Activated T-cell treated with anti-CD3 and anti-CD28 coated beads for 24 hours (primary cell): ENCODE measurements at places on chromosomes 6 and 20.
A peak's percentile ranks its signal among the peaks of the same experiment; 100 is the strongest.

DNA sequence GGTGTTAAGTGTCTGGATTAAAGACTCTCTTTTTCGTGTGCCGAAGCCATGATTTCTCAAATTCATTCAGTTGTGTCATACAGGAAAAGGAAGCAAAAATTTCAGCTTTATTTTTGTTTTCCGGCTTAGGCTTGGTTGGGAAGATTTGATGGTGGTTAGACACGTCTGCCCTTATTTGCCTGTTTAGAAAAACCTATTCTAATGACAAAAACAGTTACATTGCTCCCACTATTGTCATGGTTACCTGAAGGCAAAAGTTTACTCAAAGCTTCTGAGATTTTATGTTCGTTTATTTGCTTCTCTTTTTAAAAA, 982 bp downstream of the DNAJC5 start:
- DNase-seq, result no peak

DNA sequence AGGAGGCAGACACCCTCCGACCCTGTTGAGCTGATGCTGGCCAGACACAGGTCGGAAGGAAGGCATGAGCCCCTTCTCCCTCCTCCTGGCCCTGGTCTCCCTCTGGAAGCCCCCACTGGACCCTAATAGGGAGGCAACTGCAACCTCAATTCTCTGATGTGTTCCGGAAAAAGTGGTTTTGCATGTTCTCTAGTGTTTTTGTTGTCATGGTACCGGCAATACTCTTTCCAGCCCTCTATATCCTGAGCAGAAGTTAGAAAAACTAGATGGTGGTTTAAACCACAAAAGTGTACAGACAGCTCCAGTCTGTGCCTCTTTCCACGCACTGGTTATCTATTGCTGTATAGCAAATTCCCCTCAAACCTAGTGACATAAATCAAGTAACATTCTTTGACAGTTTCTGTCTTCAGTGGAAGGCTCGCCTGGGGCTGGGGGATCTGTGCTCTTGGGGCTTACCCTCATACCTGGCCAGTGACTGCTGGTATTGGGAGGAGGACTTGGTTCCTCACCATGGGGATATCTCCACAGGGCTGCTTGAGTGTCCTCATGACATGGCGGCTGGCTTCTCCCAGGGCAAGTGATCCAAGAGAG, 37.0 kb downstream of the SYTL3 start:
- DNase-seq, result peak; percentile 11

GRCh38 chr20:43140726-43141125, 49.0 kb downstream of the PTPRT start:
- DNase-seq, result no peak

GRCh38 chr20:57088436-57088835, 178.0 kb downstream of the BMP7 start:
- no peak for DNase-seq

- no peak for DNase-seq
These were observed 68.6 kb downstream of the BCKDHB start for GRCh38 chr6:80174900-80175572.

- DNase-seq, result no peak
These were observed 55.6 kb downstream of the EZR start for GRCh38 chr6:158763434-158764182.

DNA sequence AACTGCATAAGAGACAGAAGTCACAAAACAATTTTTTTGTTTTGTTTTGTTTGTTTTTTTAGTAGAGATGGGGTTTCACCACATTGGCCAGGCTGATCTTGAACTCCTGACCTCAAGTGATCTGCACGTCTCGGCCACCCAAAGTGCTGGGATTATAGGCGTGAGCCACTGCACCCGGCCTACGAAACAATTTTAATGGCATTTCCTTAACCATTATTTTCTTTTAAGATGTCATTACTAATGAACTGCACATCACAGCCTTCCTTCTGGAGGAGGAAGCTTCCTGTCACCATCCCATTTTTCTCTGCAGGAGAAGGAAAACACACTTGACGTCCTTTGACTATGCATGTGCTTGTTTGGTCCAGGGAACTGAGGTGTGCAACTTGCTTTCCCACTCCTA, 125.3 kb upstream of the AKIRIN2 start:
- no peak for DNase-seq
